Immature natural killer cell (primary cell): ENCODE measurements at places on chromosomes 4 and X. TPM values are rescaled to one million over a fixed set of nuclear protein-coding genes. Genes with fewer than 3 reads are reported as not detected.

- DNase-seq: no peak
Observed at GRCh38 chr4:158327525-158327924, 117.2 kb downstream of the TMEM144 start.

- DNase-seq: no peak
Observed at GRCh38 chr4:111873801-111874200, 271.5 kb upstream of the FAM241A start.

DNA sequence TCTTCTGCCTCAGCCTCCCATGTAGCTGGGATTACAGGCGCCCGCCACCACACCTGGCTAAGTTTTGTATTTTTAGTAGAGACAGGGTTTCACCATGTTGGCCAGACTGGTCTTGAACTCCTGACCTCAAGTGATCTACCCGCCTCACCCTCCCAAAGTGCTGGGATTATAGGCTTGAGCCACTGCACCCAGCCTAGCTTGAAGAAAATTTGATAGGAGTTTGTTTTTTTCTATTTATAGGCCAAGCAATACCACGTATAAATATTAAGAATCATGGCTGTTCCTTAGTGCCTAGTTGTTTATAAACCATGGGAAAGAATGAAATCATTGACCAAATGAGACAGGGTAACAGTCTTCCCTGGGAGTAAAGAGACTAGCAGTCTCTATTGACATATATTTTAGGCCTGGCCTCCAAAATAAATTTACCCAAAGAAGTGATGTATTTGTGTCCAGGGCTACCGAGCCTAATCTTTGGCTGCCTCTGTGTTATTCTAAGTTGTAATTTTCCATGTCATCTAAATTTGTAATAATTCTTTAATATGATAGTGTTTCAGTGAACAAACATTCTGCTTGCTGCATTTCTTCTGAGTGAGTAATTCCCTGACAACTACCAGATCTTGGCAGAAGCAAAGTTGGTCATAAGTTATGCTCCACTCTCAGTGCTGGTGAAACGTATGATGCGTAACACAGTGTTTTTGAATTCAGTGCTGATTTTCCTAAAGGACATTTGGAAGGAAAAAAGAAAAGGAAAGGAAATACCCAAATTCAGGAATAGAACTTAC, 10.3 kb downstream of the PKD2 start:
- DNase-seq: no peak

PGAM4 gene
- 0.38 TPM for polyA plus RNA-seq
